K562 (cell line): ENCODE measurements at places on chromosomes 6 and 20. TPM values are rescaled to one million over a fixed set of nuclear protein-coding genes. Genes with fewer than 3 reads are reported as not detected.

Gene FILIP1
- 0.04 and 0.09 TPM in 2 replicates for total RNA-seq

Gene TENT5A
- 1.3 and 1.4 TPM in 2 replicates for total RNA-seq

Gene CCM2L
- not detected in 2 replicates for total RNA-seq

Gene SLC17A1
- total RNA-seq: not detected in 2 replicates

Gene AURKA
- total RNA-seq: 97.4 and 101 TPM in 2 replicates

Gene IGF2R
- 84.7 and 92.3 TPM in 2 replicates for total RNA-seq

Gene SLC32A1
- total RNA-seq: not detected in 2 replicates

Gene SYCP2
- total RNA-seq: 0.64 and 1.5 TPM in 2 replicates

Gene APOBEC2
- not detected in 2 replicates for total RNA-seq

Gene RGS17
- total RNA-seq: not detected in 2 replicates

Gene TTLL9
- not detected in 2 replicates for total RNA-seq

Gene DAAM2
- 0.04 and 0.07 TPM in 2 replicates for total RNA-seq

Gene CLDN20
- total RNA-seq: not detected in 2 replicates

Gene GNMT
- 0.18 and 0.29 TPM in 2 replicates for total RNA-seq

Gene TAPBP
- 73.4 and 74.0 TPM in 2 replicates for total RNA-seq

Gene KIAA1586
- total RNA-seq: 29.1 and 29.5 TPM in 2 replicates

Gene SCRT2
- total RNA-seq: 0.47 and 0.75 TPM in 2 replicates

Gene BMP6
- 0.07 and 0.13 TPM in 2 replicates for total RNA-seq

Gene CALHM6
- not detected in 2 replicates for total RNA-seq

Gene PNPLA1
- 0.11 and 0.13 TPM in 2 replicates for total RNA-seq

Gene GPR6
- not detected in 2 replicates for total RNA-seq

Gene RAB44
- not detected in 2 replicates for total RNA-seq

Gene PPP1R3G
- total RNA-seq: 0.04 TPM in 2 replicates

Gene GSTA2
- total RNA-seq: not detected in 2 replicates

Gene MYCT1
- not detected in 2 replicates for total RNA-seq

Gene GRM4
- total RNA-seq: not detected in 2 replicates

Gene HTR1E
- not detected in 2 replicates for total RNA-seq

Gene PLCB1
- 1.1 and 1.2 TPM in 2 replicates for total RNA-seq

Gene GPR31
- total RNA-seq: not detected in 2 replicates

Gene DEFB118
- total RNA-seq: not detected in 2 replicates

Gene SAPCD1
- total RNA-seq: 13.4 and 15.8 TPM in 2 replicates

Gene BCAS4
- 1.5 and 2.0 TPM in 2 replicates for total RNA-seq

Gene HLA-DRA
- total RNA-seq: 1.8 and 2.4 TPM in 2 replicates

Gene ZBTB46
- 4.1 and 4.6 TPM in 2 replicates for total RNA-seq

Gene PGC
- total RNA-seq: 0.40 and 0.81 TPM in 2 replicates

Gene DEFB126
- not detected in 2 replicates for total RNA-seq

Gene DNAH8
- total RNA-seq: 2.8 and 2.9 TPM in 2 replicates

Gene ZC2HC1B
- not detected in 2 replicates for total RNA-seq

Gene PNLDC1
- total RNA-seq: not detected in 2 replicates

Gene LTA
- 0.80 and 0.87 TPM in 2 replicates for total RNA-seq
